ENCODE measurements at places on chromosomes 2 and 18.

GRCh38 chr2:149586063-149586462, 1.5 kb downstream of the MMADHC start:
- no peak overlapping the region for H3K4me3 ChIP-seq
- peaks cover 9% of the 10 kb centered on the region for H3K4me1 ChIP-seq
- H3K27ac ChIP-seq: no peak overlapping the region
- H3K27me3 ChIP-seq: no peaks in the 10 kb centered on the region
- DNase-seq: no peak

- no peaks in the 10 kb centered on the region for H3K27me3 ChIP-seq
- H3K4me3 ChIP-seq: peak overlapping the region; percentile 56
- H3K27ac ChIP-seq: peak overlapping the region; percentile 76
- H3K36me3 ChIP-seq: no peaks in the 10 kb centered on the region
- peaks cover 7% of the 10 kb centered on the region for H3K4me1 ChIP-seq
Measured at GRCh38 chr2:100321179-100321865, 979 bp downstream of the LONRF2 start.

- no peaks in the 10 kb centered on the region for H3K27me3 ChIP-seq
- H3K36me3 ChIP-seq: no peaks in the 10 kb centered on the region
- no peaks in the 10 kb centered on the region for H3K4me1 ChIP-seq
- no peak overlapping the region for H3K4me3 ChIP-seq
Measured at GRCh38 chr2:29374823-29375222, 259.6 kb downstream of the CLIP4 start.

DNA sequence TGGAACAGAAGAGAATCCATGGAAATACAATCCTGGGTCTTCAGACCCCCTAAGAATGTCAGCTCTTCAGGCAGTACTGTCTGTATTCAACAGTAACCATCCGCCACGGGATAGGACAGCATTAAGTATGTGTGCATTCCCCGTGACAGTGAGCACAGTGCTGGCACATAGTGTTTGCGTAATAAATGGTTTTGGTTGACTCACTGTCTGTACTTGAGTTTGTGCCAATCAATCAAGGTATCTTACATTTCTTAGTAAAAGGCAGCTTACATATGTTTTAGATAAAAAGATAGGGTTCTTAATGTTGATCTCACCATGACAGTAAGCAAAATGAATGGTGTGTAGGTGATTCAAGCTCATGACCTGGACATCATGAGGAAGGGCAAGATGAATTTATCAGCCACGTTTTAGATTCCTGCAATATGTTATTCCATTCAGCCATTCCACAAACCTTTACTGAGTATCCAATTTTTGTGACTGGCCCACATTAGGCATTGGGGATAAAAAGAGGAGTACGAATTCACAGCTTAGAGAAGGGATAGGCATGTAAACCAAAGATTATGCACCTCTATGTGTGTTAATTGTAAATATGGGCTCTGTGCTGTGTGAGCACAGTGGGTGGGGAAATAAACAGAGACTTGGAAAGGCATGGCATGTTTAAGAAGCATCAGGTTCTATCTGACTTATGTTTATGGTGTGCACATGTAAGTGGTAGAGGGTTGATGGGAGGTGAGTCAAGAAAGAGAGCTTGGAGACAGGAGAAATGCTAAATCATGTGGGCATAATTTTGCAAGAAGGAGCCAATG, 258.8 kb downstream of the SLC8A1 start:
- no peak overlapping the region for H3K27ac ChIP-seq
- H3K27me3 ChIP-seq: no peaks in the 10 kb centered on the region
- no peak overlapping the region for H3K4me3 ChIP-seq
- H3K36me3 ChIP-seq: no peaks in the 10 kb centered on the region

GRCh38 chr2:126029316-126029715, 626.6 kb upstream of the GYPC start:
- no peak overlapping the region for H3K27ac ChIP-seq
- no peak for DNase-seq
- no peaks in the 10 kb centered on the region for H3K36me3 ChIP-seq
- no peaks in the 10 kb centered on the region for H3K27me3 ChIP-seq
- H3K4me3 ChIP-seq: no peak overlapping the region
- no peaks in the 10 kb centered on the region for H3K4me1 ChIP-seq

GRCh38 chr18:68480196-68480595, 234.7 kb downstream of the TMX3 start:
- no peak overlapping the region for H3K4me3 ChIP-seq
- no peak overlapping the region for H3K27ac ChIP-seq
- no peaks in the 10 kb centered on the region for H3K27me3 ChIP-seq
- no peaks in the 10 kb centered on the region for H3K36me3 ChIP-seq
- no peak for DNase-seq

- no peak for DNase-seq
- H3K27ac ChIP-seq: no peak overlapping the region
- no peaks in the 10 kb centered on the region for H3K4me1 ChIP-seq
- H3K36me3 ChIP-seq: no peaks in the 10 kb centered on the region
Measured at GRCh38 chr2:167253025-167253424, 364.7 kb downstream of the XIRP2 start.

- H3K4me1 ChIP-seq: no peaks in the 10 kb centered on the region
- no peak for DNase-seq
- H3K36me3 ChIP-seq: no peaks in the 10 kb centered on the region
- no peak overlapping the region for H3K4me3 ChIP-seq
Measured at GRCh38 chr2:239693761-239694415, 293.1 kb upstream of the HDAC4 start.

GRCh38 chr18:9788140-9788539, 80.0 kb downstream of the RAB31 start:
- H3K4me3 ChIP-seq: no peak overlapping the region
- H3K27ac ChIP-seq: no peak overlapping the region
- DNase-seq: no peak
- no peaks in the 10 kb centered on the region for H3K36me3 ChIP-seq

DNA sequence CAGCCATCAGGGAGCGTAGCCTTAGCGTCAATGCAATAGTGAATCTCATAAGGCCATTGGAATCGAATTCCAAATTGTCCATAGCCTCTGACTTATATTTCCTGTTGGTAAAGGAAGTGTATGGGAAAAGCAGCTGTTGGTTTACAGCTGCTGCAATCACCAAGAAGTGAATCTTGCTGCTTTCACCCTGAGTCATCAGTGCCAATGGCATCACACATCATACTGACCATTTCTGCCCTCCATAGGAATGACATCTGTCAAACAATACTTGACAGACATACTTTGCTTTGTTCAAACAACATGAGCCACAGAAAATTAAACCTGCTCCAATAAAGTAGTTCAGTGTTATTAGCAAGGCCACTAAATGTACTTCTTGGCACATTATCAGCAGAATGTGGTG, 111.2 kb upstream of the KLHL29 start:
- H3K4me1 ChIP-seq: no peaks in the 10 kb centered on the region
- H3K27me3 ChIP-seq: no peaks in the 10 kb centered on the region
- H3K4me3 ChIP-seq: no peak overlapping the region
- H3K27ac ChIP-seq: no peak overlapping the region
- no peaks in the 10 kb centered on the region for H3K36me3 ChIP-seq

GRCh38 chr2:17791121-17791816, 25.0 kb upstream of the MSGN1 start:
- H3K27ac ChIP-seq: no peak overlapping the region
- H3K4me3 ChIP-seq: no peak overlapping the region
- H3K4me1 ChIP-seq: no peaks in the 10 kb centered on the region
- H3K36me3 ChIP-seq: no peaks in the 10 kb centered on the region

DNA sequence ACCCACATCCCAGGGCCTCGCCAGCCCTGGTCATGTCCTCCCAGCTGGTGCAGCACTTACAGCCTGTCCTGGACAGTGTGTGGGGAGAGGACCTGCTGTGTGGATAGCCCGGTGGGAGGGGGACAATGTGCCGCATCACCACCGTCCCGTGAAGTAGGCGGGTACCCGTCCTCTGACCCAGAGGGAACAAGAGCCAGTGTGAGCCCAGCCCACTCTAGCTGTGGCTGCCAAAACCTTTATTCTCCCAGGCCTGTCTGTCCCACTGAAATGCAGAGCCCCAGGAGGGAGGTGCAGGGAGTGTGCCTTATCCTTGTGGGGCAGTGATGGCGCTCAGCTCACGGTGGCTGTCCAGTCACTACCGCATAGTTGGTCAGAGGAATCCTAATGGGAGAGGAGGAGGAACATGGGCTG, 1.7 kb downstream of the TRAF3IP1 start:
- no peaks in the 10 kb centered on the region for H3K27me3 ChIP-seq
- no peak overlapping the region for H3K27ac ChIP-seq
- H3K36me3 ChIP-seq: peaks cover 6% of the 10 kb centered on the region

DNA sequence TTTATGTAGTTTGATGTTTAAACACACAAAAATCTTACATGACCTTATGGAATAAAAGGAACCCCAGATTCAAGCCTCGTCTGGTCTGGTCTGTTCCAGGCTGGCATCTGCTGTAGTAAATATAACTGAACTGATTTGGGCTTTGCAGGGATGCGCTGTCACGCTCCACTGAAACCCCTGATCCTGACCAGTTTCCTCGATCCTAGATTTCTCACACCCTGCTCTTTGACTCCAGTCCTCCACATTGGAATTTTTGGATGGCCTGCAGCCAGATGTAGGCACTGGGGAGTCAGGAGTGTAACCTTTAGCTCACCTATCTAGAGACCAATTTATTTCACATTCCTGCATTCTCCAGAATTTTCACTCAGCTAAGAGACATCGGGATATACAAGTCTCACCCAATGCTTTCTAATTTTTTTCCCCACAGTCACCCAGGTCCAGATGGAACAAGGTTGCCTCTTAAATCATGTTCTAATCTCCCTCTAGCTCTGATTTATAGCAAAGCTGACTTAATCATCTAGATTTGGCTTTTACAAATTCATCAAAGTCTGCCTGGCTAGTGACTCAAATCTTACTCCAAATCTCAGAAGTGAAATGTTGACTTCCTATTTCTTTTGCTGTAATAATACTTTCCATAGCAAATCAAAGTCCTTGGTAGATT, 219.6 kb downstream of the CD226 start:
- H3K27me3 ChIP-seq: no peaks in the 10 kb centered on the region
- no peak for DNase-seq
- H3K27ac ChIP-seq: no peak overlapping the region
- no peaks in the 10 kb centered on the region for H3K36me3 ChIP-seq
- no peak overlapping the region for H3K4me3 ChIP-seq

- no peaks in the 10 kb centered on the region for H3K4me1 ChIP-seq
- DNase-seq: no peak
- no peak overlapping the region for H3K4me3 ChIP-seq
- H3K36me3 ChIP-seq: no peaks in the 10 kb centered on the region
Measured at GRCh38 chr2:196259507-196260481, 88.4 kb upstream of the STK17B start.

- no peak overlapping the region for H3K27ac ChIP-seq
- H3K4me1 ChIP-seq: no peaks in the 10 kb centered on the region
- DNase-seq: no peak
- no peak overlapping the region for H3K4me3 ChIP-seq
Measured at GRCh38 chr2:12624905-12625598, 91.7 kb upstream of the TRIB2 start.

DNA sequence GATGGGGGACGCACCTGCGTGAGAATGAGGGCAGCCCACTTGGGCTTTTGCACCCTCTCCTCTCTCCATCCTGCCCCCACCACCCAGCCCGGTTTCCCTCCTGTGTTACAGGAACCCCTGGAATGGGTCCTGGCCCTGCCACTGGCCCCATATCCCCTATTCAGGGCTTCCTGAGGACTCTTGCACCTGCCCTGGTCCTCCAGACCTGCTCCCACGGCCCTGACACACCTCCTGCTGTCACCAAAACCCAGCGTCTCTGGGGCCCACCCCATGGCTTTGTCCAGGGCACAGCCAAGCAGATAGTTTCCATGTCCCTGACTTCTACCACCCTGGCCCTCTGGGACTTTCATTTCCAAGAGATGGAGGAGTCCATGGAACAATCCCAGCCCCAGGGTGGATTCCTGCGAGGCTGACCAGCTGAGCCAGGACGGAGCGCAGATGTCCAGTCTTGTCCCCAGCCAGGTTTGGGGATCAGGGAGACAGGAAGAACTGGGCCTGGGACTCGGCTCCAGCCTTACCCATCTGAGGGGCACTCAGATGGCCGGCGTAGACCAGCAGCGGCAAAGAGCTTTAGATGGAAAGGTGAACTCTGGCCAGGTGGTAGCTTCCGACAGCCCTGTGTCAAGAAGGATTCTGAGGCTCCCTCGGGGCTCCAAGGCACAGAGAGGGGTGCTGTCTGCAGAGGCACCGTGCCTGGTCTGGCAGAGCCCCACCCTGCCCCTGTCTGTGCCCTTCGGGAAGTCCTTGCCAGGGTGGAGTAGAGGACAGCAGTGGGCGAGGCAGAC, 12.0 kb downstream of the GPR35 start:
- H3K4me1 ChIP-seq: no peaks in the 10 kb centered on the region
- DNase-seq: no peak
- no peaks in the 10 kb centered on the region for H3K27me3 ChIP-seq
- no peaks in the 10 kb centered on the region for H3K36me3 ChIP-seq

DNA sequence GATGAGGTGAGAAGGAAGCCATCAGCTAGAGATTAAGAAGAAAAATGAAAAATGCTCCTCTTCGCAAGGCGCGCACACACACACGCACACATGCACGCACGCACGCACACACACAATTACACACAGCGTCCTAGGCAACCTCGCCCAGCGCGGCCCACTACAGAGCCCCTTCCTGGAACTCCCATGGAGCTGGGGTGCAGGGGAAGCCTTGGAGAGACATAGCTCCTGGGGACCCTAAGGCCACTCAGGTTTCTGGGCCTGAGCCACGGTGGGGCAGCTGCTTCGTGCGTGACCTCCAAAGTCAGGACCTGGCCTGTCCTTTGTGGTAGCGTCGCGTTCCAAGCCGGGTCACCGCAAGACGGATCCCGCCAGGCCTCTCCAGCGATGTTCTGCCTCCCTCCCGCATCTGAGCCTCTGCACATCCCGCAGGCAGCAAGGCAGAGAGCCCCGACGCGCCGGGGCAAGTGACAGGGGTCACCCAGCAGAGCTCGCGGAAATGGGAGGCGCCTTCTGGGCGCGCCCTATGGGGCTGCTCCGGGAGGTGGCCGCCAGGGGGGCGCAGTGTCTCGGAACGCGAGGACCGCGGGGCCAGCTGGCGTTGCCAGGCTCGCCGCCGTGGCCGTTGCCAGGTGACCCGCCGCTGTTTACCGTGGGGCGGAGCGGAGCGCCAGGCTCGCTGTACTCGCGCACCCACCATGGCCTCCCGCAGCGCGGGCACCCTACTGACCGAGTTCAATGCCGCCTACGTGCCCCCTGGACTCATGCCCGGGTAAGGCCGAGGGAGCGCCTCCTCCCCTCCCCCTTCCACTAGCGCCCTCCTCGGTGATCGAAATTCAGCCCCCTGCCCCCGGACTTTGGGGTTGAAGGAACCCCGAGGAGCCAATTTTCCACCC, 79.0 kb downstream of the CIB4 start:
- no peaks in the 10 kb centered on the region for H3K27me3 ChIP-seq
- peaks cover 6% of the 10 kb centered on the region for H3K4me1 ChIP-seq

DNA sequence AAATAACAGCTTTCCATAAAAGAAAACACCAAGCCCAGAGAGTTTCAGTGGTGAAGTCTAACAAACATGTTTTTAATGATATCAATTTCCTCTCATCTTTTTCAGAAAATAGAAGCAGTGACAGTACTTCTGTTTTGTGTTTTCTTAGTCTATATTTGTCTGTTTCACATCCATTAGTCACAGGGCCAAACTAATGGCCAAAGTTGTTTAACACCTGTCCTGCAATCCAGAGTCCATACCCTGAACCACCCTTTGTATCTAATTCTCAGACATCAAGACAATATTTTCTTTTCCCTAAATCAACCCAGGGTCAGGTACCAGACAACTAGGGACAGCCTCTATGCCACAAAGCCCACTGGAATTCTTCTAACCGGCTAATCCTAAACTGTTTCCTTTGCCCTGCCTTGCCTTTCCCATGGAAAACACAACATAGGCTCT, 25.9 kb downstream of the TMSB10 start:
- H3K36me3 ChIP-seq: no peaks in the 10 kb centered on the region
- no peak for DNase-seq
- peaks cover 3% of the 10 kb centered on the region for H3K4me1 ChIP-seq
- H3K4me3 ChIP-seq: no peak overlapping the region
- no peak overlapping the region for H3K27ac ChIP-seq
- no peaks in the 10 kb centered on the region for H3K27me3 ChIP-seq
